ENCODE measurements at places on chromosomes 11 and 22.

GRCh38 chr11:94211261-94211830 lies 82.7 kb downstream of the PANX1 start:
- DNase-seq: no peak

DNA sequence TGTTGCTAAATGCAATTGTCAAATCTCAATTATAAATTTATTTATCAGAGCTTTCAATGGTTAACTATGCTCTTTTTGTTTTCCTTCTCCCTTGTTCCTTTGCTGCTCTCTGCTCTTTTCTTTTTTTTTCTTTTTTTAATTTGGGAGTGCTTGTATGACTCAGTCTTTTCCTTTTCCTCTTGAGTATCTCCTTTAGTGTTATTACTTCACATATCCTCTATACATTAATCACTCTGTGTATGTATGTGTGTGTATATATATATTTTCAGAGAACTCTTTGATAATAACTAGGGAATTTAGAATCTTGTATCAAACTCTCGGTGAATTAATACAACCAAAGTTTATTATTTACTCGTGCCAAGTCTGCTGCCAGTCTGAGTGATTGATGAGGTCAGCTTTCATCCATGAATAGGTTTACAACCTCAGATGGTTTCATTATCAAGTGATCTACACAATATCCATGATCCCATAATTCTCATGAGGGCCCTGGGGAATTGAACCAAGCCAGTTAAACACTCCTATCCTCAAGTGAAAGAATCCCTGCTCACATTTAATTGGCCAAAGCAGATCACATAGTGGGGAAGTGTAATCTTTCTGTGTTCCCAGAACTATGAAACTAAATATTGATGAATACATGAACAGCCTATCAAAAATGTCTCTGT lies 743.4 kb upstream of the CNTN5 start:
- no peak for DNase-seq

- no peak for DNase-seq
Observed at GRCh38 chr11:118318581-118319336, 14.2 kb downstream of the CD3E start.

- DNase-seq: no peak
Observed at GRCh38 chr11:36451045-36451444, 59.0 kb downstream of the TRAF6 start.

- no peak for DNase-seq
Observed at GRCh38 chr11:123853038-123853437, 32.4 kb downstream of the TMEM225 start.

Measured in stimulated activated CD4-positive, alpha-beta T cell treated with anti-CD3 and anti-CD28 coated beads, Interleukin-2, amount 100 ng/mL, for 24 hours (primary cell).